ENCODE measurements at places on chromosomes 3 and 15. TPM values are rescaled to one million over a fixed set of nuclear protein-coding genes. Genes with fewer than 3 reads are reported as not detected.

The ALDH1A2 gene
- 1.1 TPM for total RNA-seq

The PLA1A gene
- under 0.01 TPM for total RNA-seq

The BOC gene
- 29.2 TPM for total RNA-seq

- H3K27me3 ChIP-seq = no peaks in the 10 kb centered on the region
- peaks cover 10% of the 10 kb centered on the region for H3K4me1 ChIP-seq
- no peak for DNase-seq
- peaks cover 22% of the 10 kb centered on the region for H3K36me3 ChIP-seq
Measured at GRCh38 chr3:52572221-52572620, 35.8 kb downstream of the UQCC5 start.

The GRK7 gene
- total RNA-seq = not detected

The KNG1 gene
- not detected for total RNA-seq

- peaks cover 6% of the 10 kb centered on the region for H3K27me3 ChIP-seq
- H3K4me3 ChIP-seq = no peak overlapping the region
- no peaks in the 10 kb centered on the region for H3K36me3 ChIP-seq
Measured at GRCh38 chr3:46668116-46668515, 25.4 kb downstream of the ALS2CL start.

- DNase-seq = no peak
- no peaks in the 10 kb centered on the region for H3K36me3 ChIP-seq
- peaks cover 56% of the 10 kb centered on the region for H3K4me1 ChIP-seq
- H3K27ac ChIP-seq = no peak overlapping the region
- H3K4me3 ChIP-seq = no peak overlapping the region
- no peaks in the 10 kb centered on the region for H3K27me3 ChIP-seq
Measured at GRCh38 chr3:195156286-195156890, 114.6 kb downstream of the XXYLT1 start.

The ALG1L2 gene
- 0.29 TPM for total RNA-seq

DNA sequence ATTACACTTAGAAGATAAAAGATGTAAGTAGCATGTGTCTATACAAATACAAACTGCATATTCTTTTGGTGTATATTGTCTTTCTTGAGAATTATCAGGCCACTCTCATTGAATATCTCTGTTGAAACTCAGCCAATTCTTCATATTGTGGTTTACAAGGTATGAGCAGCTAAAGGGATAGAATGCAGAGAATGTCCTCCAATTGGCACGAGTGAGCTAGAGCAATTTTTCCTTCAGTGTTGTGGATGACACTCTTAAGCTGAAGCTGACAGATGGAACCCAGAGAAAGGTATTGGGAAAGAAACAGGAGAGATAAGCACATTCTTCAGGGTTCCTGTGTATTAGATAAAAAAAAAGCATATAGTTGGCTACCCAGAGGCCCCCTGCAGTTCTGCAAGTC, 453.1 kb downstream of the EPHA3 start:
- no peaks in the 10 kb centered on the region for H3K36me3 ChIP-seq
- no peak overlapping the region for H3K4me3 ChIP-seq
- no peaks in the 10 kb centered on the region for H3K4me1 ChIP-seq
- H3K27me3 ChIP-seq = no peaks in the 10 kb centered on the region

DNA sequence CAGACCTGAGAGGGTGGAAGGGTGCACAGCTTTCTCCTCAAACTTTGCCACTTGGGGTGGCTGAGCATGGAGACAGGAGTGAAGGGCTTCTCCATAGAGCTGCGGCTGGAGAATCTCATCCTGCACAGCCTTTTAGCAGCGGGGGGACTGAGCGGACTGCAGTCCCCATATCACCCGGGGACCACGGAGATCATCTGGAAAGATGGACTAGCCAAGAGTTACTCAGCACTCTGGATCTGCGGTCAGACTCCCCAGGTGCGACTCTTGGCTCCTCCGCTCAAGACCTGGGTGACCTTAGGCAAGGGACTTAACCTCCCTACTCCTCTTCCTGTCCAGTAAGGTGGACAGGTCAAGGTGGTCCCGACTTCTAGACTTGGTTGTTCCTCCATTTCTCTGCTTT, 125.8 kb upstream of the MEF2A start:
- no peaks in the 10 kb centered on the region for H3K27me3 ChIP-seq
- H3K36me3 ChIP-seq = no peaks in the 10 kb centered on the region
- peaks cover 22% of the 10 kb centered on the region for H3K4me1 ChIP-seq
- no peak overlapping the region for H3K27ac ChIP-seq
- no peak for DNase-seq
- no peak overlapping the region for H3K4me3 ChIP-seq

The SEMA3F gene
- total RNA-seq = 16.5 TPM

GRCh38 chr3:26316472-26316871, 306.1 kb upstream of the LRRC3B start:
- no peaks in the 10 kb centered on the region for H3K36me3 ChIP-seq
- H3K27ac ChIP-seq = no peak overlapping the region
- DNase-seq = no peak
- H3K4me3 ChIP-seq = no peak overlapping the region
- no peaks in the 10 kb centered on the region for H3K27me3 ChIP-seq
- H3K4me1 ChIP-seq = no peaks in the 10 kb centered on the region

DNA sequence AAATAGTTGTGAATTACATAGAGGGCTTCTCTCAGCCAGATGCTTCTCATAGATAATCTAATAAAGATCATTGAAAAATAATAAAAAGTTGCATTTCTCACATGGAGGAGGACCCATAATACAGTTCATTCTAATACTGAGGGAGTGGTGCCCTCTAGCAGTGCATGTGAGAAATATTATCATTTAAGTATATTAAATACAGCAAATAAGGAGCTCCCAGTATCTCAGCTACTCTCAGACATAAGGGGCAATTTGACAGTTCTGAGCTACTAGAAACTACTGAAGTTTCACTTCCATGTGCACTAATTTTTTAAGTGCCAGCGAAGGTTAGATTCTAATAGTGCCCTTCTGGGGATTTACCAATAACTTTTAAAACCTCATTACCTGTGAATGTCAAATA, 188.3 kb downstream of the IL5RA start:
- no peak overlapping the region for H3K4me3 ChIP-seq
- H3K36me3 ChIP-seq = no peaks in the 10 kb centered on the region

The EPHB1 gene
- 0.36 TPM for total RNA-seq

GRCh38 chr15:34783991-34784390, 11.4 kb downstream of the ACTC1 start:
- peaks cover 8% of the 10 kb centered on the region for H3K27me3 ChIP-seq
- H3K27ac ChIP-seq = no peak overlapping the region
- H3K4me3 ChIP-seq = no peak overlapping the region
- H3K4me1 ChIP-seq = no peaks in the 10 kb centered on the region
- H3K36me3 ChIP-seq = no peaks in the 10 kb centered on the region

DNA sequence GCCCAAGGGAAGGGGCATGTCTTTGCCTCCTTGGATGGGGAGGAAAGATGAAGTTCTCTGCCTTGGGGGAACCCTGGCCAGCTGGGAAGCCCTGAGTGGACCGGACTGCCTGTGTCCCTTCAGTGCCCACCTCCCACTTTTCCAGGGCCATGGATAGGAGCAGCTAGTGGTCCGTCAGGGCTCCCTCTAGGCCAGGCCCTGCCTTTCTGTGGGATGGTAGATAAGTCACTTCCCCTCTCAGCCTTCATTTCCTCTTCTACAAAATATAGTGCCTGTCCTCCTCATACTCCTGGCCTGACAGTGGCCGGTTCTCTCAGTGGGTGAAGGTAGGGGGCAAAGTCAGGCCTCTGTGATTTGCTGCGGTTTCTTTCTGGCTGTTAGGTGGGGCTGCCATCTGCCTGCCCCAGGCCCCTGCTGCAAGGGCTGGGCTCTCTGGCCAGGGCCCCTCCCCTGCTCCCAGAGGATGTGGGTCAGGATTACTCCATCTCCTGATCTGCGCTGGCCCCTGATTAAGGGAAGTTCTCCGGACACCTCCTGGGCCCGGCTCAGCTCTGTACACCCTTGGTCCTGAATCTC, 1.4 kb downstream of the PLEKHO2 start:
- DNase-seq = peak; percentile 97
- peaks cover 39% of the 10 kb centered on the region for H3K4me1 ChIP-seq
- peak overlapping the region; percentile 78 for H3K27ac ChIP-seq

The PAQR5 gene
- total RNA-seq = 1.1 TPM

DNA sequence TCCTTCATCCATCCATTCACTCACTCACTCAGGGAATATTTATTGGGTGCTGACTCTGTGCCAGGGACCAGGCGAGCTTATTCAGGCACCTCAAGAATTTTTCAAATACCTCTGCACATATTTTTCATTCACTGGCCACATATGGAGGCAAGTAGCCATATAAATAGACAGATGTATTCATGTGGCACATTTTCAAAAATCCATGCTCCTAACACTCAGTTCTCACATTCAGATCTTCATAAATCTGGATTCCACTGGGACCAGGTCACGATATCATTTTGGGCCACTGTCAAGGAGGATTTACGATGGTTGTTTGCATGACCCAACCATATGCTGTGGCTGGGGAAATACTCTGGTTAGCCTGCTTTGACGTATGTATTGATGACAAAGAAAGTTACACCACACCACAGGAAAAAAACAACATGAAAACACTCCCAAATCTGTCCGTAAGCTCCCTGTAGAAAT, 241.8 kb upstream of the LRTM1 start:
- no peaks in the 10 kb centered on the region for H3K36me3 ChIP-seq
- DNase-seq = peak; percentile 52
- peak overlapping the region; percentile 99 for H3K27ac ChIP-seq
- H3K4me3 ChIP-seq = no peak overlapping the region

GRCh38 chr3:115190747-115191146, 43.7 kb upstream of the ZBTB20 start:
- no peaks in the 10 kb centered on the region for H3K27me3 ChIP-seq
- DNase-seq = no peak
- H3K4me3 ChIP-seq = no peak overlapping the region
- H3K27ac ChIP-seq = no peak overlapping the region

- peaks cover 3% of the 10 kb centered on the region for H3K27me3 ChIP-seq
- H3K27ac ChIP-seq = no peak overlapping the region
- no peaks in the 10 kb centered on the region for H3K4me1 ChIP-seq
- H3K4me3 ChIP-seq = no peak overlapping the region
Measured at GRCh38 chr3:40211579-40211978, 97.9 kb upstream of the EIF1B start.

DNA sequence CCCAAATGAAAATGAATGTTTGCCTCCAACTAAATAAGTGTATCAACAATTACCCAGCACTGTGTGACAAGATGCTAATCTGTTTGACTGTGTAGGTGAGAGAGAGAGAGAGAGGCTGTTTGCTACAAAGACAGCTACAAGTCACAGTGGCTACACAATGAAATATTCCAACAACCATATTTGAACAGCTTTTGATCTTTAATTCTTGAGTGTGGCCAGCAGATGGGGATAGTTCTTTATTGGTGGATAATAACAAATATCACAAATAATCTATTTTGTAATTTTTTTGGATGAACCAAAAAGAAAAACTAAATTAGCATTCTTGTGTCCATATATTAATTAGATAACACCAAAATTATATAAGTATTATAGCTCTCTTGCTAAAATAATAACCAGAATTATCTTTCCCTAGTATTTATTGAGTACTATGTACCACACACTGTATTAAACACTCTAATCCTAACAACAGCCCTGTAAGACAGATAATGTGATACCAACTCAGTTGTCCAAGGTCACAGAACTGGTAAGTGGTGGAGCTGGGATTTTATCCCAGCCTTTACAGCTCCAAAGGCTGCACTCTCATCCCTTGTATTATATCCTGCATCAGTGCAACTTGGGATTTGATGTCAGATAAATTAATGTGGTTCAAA, 61.9 kb upstream of the C3orf80 start:
- no peaks in the 10 kb centered on the region for H3K36me3 ChIP-seq
- no peak overlapping the region for H3K27ac ChIP-seq
- H3K4me1 ChIP-seq = peaks cover under 1% of the 10 kb centered on the region
- no peak overlapping the region for H3K4me3 ChIP-seq

The LPP gene
- total RNA-seq = 77.4 TPM

DNA sequence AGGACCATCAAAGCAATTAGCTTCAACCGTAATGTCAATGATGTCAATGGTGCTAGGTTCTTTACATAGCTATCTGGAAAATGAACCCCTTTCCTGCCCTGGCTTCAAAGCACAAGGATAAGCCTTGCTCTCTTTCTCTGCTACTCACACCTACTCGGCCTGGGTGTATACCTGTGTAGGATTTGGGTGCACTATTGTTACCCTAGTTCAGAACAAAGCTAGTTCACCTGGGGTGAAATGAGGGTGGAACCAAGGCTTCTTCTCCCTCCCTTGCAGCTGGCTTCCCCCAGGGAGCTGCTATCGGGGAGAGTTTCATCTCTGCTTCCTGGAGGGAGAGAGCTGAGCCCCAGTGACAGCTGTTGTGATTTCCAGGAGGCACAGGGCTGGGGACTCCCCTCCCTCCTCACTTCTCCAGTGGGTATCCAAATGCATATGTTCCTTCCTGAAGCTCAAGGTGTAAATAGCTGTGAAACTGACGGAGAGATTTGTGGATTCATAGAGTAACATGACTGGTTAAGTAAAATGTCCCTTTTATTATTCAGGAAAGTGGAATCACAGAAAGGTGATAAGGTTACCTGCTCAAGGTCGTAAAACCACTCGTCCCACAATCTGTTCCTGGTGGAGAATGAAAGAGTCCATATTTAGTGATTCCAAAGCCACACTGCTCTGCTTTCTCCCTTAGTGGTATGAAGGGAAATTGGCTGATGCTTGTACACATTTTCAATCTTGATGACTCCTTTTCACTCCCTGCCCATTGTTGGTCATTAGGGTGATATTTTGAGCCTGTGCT, 11.8 kb upstream of the C3orf70 start:
- no peak overlapping the region for H3K4me3 ChIP-seq
- no peak for DNase-seq
- H3K4me1 ChIP-seq = no peaks in the 10 kb centered on the region
- H3K36me3 ChIP-seq = no peaks in the 10 kb centered on the region
- no peak overlapping the region for H3K27ac ChIP-seq

- no peak overlapping the region for H3K4me3 ChIP-seq
- DNase-seq = no peak
- no peaks in the 10 kb centered on the region for H3K27me3 ChIP-seq
- no peaks in the 10 kb centered on the region for H3K4me1 ChIP-seq
- no peak overlapping the region for H3K27ac ChIP-seq
Measured at GRCh38 chr3:39750712-39751111, 58.7 kb upstream of the MYRIP start.

DNA sequence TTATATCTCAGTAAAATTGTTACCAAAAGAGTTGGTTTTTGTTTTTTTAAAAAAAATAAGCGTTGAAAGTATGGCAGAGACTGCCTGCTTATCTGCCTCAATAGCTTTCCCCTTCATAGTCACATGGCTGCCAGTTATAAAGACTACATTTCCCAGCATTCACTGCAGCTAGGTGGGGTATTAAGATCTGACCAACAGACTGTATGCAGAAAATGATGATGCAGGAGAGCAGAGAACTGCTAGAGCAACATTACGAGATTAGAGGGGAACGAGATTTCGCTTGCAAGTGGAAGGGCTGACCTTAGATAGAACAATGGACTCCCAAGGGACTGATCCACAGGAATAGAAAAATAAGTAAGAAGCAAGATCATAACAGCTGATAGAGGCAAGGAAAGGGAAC, 14.3 kb downstream of the RHOA start:
- H3K27ac ChIP-seq = peak overlapping the region; percentile 45
- peaks cover 37% of the 10 kb centered on the region for H3K36me3 ChIP-seq
- no peak overlapping the region for H3K4me3 ChIP-seq
- DNase-seq = no peak

The BCHE gene
- total RNA-seq = not detected
